ENCODE measurements at places on chromosomes 11 and 22.

DNA sequence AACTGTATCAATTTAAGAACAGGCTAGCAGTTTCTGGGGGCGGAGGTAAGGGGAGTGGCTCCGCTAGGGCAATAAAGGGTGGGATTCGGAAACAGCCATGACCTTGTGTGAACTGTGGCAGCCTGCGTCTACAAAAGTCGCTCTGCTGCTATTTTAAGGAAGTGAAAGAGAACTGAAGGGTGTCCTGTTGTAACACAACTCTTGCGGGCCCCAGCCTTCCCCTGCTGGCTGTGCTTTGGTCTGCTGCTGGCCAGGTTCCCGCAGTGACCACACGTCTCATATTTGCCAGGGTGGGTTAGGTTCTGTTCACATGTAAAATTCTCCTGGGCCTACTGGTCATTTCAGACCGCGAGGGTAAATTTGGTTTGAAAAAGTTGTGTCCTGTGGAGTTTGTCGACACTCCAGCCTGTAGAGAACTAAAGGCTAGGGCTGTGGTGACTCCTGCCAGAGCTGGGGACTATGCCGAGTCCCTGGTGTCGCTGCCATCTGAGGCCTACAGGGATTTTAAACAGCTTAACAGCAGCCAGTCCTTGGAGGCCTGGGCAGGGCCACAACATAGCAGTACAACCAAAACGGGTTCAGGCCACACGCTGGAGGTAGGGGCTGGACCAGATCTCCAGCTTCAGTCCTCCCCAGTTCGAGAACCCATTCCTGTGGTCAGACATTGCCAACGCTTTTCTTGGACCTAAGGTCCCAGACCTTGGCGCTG, 1.1 kb upstream of the PPFIBP2 start:
- DNase-seq: peak; percentile 9

- no peak for DNase-seq
Measured at GRCh38 chr11:111448831-111449557, 63.2 kb downstream of the BTG4 start.

DNA sequence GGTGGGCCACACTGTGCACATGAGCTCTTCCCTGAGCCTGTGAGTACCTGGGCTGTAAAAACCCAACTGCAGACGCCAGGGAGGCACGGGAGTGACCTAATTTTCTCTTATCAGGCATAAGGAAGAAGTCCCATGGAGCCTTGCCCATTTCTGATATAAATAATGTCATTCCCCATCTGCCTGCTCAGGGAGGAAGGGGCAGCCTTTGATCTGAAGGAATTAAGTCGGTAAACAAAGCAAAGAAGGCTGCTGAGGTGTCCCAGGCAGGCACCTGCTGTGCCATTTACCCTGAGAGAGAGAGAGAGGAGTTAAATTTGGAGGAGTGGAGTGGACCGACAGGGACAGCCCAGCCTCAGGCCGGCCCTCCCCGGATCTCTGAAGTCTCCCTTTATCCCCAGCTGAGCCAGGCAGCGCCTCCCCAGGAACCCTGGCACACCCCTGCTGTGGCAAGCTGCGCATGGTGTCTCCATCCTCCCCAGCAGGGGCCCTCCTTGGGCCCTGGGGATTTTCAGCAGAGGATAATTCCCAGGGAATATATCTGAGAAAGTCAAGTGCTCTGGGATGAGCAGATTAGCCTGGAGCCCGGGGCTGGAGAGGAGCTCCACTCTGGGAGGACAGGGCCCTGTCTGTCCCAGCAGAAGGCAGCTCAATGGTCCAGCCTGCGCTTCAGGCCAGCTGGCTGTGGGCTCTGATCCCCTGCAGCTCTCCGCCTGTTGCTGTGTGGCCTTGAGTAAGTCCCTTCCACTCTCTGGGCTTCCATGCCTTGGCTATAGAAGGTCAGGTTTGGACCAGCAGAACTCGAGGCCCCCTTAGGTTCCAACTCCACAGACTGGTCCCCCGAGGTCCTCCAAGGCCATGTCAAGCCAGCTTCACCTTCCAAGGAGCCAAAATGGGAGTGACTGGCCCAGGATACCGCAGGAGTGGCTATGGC, 17.5 kb upstream of the CABP7 start:
- DNase-seq: no peak

DNA sequence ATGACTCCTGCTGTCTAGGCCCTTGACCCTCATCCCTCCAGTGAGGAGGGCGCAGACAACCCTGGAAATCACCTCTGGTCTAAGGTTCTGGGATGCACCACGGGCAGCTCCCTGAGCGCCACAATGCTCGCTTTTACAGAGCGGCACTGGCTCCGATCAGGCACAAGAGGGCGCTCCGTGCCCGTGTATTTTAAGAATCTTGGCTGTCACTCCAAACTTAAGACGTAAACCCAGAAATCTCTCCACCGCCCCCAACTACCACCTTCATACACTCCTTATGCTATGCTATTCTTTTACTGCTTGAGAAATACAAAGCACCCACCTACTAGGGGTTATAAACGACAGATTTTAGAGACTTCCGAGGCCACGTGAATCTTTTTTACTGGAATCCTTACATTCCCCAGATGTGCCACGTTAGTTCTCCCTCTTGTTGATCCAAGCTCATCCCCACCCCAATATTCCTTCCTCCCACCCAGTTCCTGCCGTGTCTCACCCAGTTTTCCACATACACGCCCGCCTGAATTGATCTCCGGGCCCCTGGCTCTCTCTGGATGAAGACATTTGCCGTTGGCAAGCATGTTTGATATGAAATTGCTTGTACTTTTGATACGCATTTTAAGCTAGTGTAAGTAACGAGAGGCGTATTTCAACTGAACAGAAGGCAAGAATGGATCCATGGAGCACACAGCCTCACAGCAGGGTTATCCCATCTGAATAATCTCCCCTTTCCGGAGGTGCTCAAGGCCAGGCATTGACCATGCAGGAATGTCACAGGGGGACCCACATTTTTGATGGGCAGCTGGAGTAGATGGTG, 453.5 kb downstream of the OPCML start:
- DNase-seq: peak; percentile 18

- DNase-seq: no peak
Measured at GRCh38 chr11:96474263-96474662, 84.5 kb downstream of the JRKL start.

DNA sequence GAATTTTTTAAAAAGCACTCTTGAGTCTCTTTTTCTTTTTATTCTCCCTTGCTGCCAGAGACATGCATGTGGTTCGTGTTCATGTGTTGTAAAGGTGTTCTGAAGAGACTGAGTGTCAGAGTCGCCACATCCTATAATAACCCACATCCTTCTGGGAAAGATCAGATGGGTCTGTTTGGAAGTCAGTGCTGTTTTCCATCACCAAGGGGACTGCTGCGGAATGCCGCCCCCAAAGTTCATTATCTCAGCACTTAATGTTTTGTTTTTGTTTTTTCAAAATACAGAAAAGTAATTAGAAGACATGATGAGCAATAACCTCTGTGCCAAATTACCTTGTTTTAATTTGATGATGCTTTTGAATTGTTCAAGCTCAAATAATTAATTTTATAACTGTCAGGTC, 56.9 kb upstream of the EIF3M start:
- DNase-seq: no peak

DNA sequence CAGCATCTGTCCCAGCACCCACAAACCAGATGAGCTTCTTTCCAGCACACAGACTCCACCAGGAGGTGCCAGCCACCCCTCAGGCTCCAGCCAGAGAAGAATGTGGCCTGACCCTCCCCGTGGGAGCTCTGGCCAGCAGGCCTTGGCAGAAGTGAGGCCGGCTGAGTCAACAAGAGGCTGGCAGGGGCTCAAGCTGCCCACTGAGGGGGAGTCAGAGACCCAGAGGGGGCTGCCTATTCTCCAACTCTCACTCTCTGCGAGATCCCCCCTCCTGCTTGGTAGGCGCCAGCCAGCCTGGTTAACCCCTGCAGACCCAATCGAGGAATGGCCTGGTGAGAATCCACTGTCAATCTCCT, 10.6 kb upstream of the CDC42EP1 start:
- no peak for DNase-seq

DNA sequence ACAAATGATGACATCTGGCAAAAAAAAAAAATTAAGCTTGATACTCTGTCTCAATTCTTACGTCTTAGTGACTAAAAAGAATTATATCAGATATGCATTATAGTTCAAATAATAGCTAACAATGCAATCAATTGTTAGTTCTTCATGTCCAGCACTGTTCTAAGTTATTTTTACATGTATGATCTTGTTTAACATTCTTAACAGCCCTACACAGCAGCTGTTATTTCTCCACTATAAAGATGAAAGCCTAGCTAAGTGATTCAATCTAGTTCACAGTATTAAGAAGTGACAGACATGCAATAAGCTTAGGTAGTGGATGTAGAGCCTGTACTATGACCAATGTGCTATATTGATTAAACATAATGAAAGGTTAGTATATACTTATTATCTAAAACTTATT, 4.1 kb downstream of the ZNF214 start:
- DNase-seq: no peak

GRCh38 chr11:69172674-69173073, 16.9 kb downstream of the SMIM38 start:
- no peak for DNase-seq

- no peak for DNase-seq
Measured at GRCh38 chr22:17944256-17944655, 80.1 kb downstream of the MICAL3 start.

GRCh38 chr22:45088576-45088975, 75.1 kb upstream of the NUP50 start:
- no peak for DNase-seq

DNA sequence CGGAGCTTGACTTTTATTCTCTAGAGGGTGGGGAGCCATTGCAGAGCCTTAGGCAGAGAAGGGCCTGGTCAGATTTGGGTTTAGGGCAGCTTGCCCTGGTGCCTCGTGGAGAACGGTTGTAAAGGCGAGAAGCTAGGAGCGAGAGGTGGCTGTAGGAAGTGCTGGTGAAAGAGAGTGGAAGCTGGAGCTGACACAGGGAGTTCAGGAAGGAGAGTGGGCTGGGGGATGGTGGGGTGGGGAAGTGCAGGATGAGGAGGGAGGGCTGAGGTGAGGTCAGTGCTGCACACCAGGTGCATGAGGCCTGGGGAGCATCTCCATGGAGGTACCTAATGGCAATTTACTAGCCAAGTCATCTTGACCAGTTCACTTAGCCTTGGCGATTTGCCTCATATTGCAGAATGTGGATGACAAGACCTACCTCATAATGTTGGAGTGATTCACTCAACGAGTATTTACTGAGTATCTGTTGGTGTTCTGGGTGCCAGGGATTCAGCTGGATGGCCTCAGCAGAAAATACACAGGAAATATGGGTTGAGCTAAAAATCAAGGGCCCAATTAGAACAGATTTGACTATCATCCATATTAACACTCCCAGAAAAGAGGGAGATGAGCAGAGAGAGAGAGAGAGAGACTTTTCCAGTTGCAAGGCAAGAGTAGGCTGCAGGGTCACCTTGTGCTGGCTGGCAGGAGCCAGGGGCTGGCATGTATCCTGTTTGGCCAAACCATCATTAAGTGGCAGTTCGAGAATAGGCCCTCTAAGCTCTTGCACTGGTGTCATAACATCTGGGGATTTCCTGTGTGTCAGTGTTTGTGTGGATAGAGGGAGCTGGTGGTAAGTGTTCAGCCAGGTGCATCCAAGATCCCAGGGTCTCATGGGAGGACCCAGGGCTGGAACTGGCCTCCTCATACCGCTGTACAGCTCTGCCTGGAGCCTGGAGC, 44.4 kb upstream of the CLDN5 start:
- peak; percentile 34 for DNase-seq

DNA sequence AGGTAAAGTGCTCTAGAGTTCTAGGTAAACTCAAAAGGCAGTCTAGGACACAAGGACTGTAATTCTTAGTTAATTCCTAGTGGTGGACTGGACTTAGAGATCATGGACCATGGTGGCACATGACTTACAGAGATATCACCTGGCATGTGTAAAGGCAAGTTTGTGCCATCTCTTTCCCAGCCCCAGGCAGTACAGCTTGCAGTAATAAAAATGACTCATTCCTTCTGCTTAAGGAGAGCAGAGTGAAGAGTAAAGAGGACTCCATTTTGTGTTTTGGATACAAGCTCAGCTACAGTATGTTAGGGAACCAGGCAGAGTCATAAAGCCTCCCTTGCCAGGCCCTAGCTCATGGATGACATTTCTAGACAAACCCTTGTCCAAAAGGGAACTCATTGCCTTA, 629.9 kb downstream of the JRKL start:
- DNase-seq: no peak

GRCh38 chr11:93908689-93909088, 58.3 kb upstream of the VSTM5 start:
- peak; percentile 78 for DNase-seq

DNA sequence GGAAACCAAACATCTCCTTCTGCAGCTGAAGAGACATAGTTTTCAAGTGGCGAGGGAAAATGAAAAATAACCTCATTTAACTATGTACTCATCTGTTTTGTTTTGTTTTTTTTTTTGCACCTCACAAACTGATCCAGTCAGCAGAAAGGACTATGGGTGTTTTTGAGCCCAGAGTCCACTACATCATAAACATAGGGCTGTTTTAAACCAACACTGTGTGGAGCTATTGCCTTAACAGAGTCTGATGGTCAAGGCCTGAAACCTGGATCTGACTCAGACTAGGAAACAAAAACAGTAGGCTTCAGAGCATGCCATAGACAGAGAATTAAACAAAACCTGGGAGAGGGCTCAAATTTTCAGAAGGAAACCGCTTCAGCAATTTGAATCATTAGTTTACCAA, 99.3 kb upstream of the FSHB start:
- no peak for DNase-seq

GRCh38 chr11:61579676-61580270, 1.1 kb downstream of the SYT7 start:
- DNase-seq: no peak

DNA sequence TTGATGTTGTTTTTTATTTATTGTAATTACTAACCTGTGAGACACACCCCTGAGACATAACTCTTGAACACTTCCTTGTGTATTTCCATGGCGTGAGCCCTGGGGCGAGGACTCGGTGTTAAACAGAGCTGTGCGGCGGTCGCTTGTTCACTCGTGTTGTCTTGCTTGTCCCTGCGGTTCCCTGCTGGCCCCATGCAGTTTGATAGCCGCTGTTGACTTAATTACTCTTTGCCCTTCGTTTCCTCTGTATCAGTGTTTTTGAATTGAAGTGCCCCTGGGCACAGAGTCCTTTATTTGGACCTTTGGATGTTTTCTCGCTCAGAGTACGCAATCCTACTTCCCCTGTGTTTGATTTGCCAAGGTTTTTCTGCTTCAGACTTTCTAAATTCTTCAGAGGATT, 52.7 kb downstream of the TBC1D22A start:
- DNase-seq: no peak

GRCh38 chr11:119100246-119100970, 1.2 kb downstream of the DPAGT1 start:
- DNase-seq: no peak

- no peak for DNase-seq
Measured at GRCh38 chr11:120950880-120951279, 73.0 kb upstream of the TBCEL start.

GRCh38 chr11:124470561-124471227, 25.2 kb upstream of the OR8B8 start:
- no peak for DNase-seq

DNA sequence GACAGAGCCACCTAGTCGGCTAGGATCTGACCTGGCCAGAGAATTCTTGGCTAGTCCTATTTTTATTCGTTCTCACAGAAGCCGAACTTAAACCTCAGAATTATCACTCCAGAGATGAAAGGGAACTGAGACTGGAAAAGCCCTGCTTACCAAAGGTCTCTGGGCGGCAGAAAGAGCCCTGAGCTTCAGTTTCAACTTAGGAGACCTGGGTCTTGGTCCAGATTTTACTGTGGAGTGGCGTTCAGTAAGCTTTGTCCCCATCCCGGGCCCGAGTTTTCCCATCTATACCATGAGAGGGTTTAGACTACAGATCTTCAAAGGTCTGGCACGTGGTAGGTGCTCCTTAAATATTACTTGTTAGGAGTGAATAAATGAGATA, 516 bp downstream of the NEU3 start:
- DNase-seq: no peak
